A172 (cell line): ENCODE measurements at places on chromosomes 1 and 21.

- DNase-seq, result no peak
Observed at GRCh38 chr1:6757719-6758435, 27.4 kb upstream of the CAMTA1 start.

DNA sequence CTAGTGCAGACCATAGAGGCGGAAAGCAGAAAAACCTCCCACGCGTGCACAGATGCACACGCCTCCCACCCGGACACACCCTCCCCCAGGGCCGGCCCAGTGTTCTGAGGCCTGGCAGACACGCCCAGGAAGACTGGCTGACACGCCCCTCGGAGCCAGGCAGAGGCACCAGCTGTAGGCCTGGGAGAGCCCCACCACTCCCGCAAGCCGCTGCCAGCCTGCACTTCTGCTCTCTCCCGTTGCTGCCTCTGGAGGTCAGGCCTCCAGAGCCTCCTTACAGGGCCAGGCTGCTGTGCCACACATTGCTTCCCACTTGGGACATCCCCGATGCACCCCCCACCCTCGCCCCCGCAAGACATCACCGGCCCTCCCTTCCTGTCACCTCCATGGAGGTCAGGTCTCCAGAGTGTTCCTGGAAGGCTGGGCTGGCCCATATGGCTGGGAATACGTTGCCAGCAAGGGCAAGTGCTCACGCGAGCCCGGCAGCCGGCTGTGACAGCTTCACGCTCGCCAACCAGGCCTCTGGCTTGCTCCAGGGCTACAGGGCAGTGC is 40.4 kb downstream of the CASZ1 start:
- peak; percentile 39 for DNase-seq

DNA sequence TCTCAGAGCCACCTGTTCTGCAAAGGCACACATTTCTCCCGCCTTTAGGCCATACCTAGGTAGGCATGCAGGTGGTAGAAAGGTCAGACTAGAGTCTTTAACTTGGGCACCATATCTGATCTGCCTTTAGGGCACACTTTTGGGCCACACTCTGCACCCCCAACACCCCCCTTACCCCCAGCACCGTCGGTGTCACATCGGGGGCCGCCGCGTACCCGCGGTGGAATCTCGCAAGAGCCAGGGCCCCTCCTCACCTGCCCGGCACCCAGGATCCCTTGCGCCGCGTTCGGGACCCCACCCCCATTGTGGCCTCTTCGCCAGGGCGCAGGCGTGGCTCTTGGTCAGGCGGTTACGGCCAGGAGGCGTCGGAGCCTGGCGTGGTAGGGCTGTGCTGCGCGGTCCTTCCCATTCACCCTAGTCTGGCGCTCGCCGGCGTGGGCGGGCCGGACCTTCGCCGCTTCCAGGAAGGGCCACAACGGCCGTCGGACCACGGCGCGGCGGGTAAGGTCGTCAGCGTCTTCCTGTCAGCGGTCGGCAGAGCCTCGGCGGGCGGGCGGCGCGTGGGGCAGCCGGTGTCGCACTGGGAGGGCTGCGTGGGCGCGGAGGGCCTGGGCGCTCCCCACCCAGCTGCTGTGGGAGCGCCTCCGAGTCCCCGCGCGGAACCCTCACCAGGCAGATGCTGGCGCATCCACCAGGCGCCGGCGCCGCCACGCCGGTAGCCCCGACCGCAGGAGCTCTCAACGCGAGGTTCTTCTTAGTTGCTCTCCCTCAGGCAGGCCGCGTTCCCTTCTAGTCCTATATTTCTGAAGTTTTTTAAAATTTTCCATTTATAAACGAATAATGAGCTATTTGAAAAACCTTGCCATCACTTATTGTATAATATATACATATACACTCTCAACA is at the start of gene DNAH14:
TSS of gene DNAH14 (plus strand) at position 341 of the 903 bp plus-strand sequence. CDS start 23,028 bp downstream, outside the sequence.
- no peak for DNase-seq

DNA sequence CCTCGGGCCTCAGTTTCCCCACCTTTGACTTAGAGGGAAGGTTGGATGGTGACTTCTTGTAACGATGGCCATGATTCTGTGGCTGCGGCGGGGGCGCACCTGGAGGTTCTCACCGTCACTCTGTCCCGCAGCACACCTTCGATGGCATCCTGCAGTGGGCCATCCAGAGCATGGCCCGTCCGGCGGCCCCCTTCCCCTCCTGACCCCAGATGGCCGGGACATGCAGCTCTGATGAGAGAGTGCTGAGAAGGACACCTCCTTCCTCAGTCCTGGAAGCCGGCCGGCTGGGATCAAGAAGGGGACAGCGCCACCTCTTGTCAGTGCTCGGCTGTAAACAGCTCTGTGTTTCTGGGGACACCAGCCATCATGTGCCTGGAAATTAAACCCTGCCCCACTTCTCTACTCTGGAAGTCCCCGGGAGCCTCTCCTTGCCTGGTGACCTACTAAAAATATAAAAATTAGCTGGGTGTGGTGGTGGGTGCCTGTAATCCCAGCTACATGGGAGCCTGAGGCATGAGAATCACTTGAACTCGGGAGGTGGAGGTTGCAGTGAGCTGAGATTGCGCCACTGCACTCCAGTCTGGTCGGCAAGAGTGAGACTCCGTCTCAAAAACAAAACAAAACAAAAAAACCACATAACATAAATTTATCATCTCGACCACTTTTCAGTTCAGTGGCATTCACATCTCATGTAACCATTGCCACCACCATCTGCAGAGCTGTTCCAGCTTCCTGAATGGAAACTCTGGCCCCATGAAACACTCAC is 2.1 kb upstream of the PFKL start:
- peak; percentile 87 for DNase-seq

- DNase-seq, result no peak
Observed at GRCh38 chr1:211791979-211792378, 38.6 kb downstream of the LPGAT1 start.
